ENCODE measurements at places on chromosomes 4 and X.
A peak's percentile ranks its signal among the peaks of the same experiment; 100 is the strongest.

GRCh38 chrX:22481436-22481835, 208.7 kb downstream of the CBLL2 start:
- no peak for DNase-seq

GRCh38 chr4:140680686-140681085, 75.5 kb downstream of the TBC1D9 start:
- no peak for DNase-seq

- DNase-seq, result no peak
Measured at GRCh38 chrX:153375571-153375970, 25.6 kb downstream of the PNMA6E start.

DNA sequence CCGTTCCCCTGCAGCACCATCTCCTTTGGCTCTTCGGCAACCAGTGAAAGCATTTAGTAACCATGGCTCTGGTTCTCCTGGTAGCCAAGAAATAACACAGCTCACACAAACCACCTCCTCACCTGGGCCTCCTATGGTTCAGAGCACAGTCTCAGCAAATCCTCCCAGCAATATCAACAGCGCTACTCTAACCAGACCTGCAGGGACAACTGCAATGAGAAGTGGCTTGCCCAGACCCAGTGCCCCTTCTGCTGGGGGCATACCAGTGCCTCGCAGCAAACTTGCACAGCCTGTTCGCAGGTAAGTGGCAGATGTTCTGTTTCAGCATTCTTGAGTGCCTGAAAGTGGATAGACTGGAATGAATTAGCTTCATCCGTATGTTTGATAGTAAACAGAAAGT, 63.0 kb upstream of the SLC10A4 start:
- DNase-seq, result no peak

- no peak for DNase-seq
Measured at GRCh38 chrX:68920561-68920960, 91.7 kb downstream of the EFNB1 start.

DNA sequence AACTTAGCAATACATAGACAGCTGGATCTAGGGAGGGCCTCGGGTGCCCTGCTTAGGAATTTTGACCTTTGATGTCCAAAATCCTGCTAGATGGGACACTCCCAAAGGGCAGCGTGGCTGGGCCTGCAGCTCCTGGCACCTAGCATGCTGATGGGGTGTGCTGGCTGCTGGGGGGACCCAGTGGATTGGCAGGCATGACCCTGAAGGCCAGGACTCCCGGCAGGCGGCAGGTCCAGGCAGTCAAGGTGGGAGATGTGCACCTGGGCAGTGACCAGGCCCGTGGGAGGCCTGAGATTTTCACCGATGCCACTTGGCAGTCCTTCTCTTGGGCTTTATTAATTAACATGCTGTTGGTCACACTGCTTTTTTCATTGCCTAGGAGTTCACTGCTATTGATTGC, 84.3 kb downstream of the PSAPL1 start:
- no peak for DNase-seq

DNA sequence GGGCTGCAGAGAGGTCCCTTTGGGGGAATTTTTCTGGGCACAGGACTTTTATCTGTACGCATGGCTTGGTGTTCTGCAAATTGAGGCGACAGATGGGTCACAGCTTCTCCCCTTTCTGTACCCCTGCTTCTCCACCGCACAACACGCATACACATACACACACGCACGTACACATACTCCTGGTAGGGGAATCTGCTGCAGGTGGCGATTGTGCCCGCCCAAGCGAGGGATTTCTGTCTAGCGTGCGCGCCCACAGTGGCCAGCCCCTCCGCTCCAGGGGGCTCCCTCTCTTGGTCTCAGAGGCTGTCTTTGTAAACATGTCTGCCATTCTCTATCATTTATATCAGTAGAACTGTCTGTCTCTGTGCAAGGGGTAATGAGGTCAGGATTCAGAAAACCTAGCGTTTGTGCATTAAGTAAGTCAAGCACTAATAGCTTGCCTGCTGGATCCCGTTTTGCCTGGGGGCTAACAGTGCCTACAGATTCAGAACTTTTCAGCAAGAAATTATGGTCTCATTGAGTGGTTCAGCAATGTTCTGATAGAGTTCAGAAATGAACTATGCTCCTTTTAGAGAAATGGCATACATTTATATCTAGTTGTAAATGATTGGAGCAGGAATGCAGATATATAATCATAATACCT, 2.2 kb downstream of the GRID2 start:
- peak; percentile 5 for DNase-seq

DNA sequence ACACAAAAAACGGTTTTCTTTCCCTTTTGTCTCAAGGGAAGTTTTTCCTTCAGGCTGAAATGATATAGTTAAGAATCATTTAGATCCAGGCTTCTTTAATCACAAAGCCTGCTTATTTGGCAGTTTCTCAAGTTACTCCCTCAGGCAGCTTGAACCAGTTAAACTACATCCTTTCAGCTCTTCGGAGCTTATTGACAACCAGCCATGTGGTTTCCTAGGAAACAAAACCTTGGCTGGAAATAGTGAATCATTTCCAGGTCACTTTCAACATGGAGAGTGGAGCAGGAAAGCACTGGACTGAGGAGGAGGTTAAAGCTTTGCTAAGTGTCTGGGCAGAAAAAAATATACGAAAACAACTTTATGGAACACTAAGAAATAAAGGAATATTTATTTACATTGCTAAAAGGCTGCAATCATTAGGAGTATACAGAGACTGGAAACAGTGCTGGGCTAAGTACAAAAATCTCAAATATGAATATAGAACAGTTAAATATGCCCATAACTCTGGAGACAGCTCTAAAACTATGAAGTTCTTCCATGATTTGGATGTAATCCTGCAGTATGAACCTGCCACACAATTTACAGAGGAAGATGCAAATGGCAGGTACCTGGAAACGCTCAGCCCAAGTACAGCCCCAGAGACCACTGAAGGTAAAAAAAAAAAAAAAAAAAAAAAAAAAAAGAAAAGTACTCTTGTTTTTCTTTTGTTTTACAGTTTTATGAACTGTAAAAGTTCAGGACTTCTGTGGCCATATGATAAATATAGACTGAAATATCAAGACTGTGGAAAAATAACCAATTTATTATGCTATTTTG, 23.2 kb upstream of the AASDH start:
- peak; percentile 70 for DNase-seq

GRCh38 chrX:2463973-2464676, 36.7 kb downstream of the DHRSX start:
- DNase-seq, result no peak

DNA sequence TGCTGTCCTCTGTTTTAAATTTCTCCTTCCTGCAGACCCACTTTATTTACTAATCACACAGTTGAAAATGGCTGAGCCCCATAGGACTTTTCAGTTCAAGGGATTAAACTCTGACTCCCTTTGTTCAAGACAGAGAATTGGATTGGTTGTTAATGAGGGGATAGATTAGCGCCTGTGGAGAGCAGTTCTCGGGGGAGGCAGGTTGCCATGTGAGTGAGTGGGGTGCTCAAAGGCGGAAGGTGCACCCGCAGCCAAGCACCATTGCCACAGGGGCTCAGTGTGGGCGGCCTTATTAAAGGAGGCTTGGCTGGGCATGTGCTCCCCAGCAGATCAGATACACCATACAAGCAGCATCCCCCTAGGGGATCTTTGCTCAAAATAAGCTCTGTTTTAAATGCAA, 7.9 kb upstream of the CBR4 start:
- DNase-seq, result no peak

DNA sequence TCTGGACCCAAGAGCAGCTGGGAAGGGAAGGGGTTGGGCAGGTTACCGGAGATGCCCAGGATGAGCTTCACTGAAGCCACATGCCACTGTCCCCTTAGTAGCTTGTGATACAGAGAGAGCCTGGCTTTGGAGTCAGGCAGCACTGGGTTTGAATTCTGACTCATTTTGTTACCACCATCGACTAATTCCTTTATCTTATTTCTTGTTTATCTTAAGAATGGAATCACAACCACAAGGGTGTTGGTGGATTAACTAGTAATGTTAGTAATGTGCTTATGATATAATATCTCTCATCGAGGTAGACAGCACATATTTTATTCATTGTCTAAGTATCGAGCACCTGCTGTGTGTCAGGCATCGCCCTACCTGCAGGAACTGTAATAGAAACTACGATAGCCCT, 17.7 kb upstream of the STX18 start:
- DNase-seq, result no peak

GRCh38 chrX:55088795-55089489, at the start of gene PAGE2:
Gene PAGE2, plus strand, starts transcription at chrX:55089018. Its CDS starts 1,003 bp downstream, at chrX:55090021.
- no peak for DNase-seq

DNA sequence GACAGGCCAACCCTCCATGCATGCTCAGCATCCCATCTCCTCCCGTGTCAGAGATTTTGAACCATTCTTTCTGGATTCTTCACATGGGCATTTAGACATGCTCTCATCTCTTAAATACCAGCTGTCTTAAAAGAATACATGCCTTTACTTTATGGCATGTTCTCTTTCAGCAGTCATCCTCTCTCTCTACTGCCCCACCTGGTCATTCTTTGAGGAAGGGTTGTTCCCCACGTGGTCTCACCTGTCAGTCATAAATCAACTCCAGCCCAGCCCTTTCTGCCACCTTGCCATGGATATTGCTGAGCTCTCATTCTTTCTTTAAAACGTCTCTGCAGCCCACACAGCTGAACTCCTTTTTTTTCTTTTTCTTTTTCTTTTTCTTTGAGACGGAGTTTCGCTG, 111.3 kb downstream of the ARHGAP10 start:
- DNase-seq, result no peak

- no peak for DNase-seq
Measured at GRCh38 chr4:105894660-105895582, at the start of gene NPNT. Gene NPNT, plus strand, starts transcription at chr4:105895471. Its CDS starts 182 bp downstream, at chr4:105895653.

DNA sequence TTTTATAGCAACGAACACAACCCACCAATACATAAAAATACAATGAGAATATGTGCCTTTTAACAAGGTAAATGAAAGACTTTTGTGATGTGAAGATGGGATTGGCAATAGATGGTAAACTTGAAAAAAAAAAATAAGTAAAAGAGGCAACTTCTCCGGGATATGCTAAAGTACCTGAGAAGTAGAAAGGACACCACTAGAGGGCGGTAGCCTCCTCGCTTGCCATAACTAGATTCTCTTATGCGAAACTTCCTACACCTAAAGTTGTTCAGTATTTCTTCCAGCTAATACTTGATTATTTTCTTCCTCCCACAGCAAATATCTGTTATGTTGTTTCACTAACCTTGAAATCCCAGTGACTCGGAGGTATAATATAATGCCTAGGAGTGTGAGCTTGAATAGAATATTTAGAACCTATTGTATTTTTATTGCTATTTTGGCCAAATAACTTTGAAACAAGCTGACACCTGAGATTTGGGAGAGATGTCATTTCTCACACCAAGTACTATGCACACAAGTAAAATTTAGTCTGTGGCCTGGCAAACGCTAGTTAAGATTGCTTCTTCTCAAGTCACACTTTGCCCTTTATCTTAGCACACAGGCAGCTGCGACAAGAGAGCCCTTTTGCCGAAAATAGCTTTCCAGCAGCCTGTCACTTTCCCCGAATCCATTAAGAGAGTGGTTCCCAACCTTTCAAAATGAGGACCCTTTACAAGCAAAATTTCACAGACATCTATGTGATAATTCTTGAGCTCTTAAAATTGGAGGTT, 44.9 kb upstream of the PDLIM5 start:
- DNase-seq, result peak; percentile 9

- DNase-seq, result no peak
Measured at GRCh38 chr4:145278341-145279121, 98.1 kb upstream of the OTUD4 start.

GRCh38 chrX:70336767-70337166, 46.9 kb downstream of the KIF4A start:
- no peak for DNase-seq

DNA sequence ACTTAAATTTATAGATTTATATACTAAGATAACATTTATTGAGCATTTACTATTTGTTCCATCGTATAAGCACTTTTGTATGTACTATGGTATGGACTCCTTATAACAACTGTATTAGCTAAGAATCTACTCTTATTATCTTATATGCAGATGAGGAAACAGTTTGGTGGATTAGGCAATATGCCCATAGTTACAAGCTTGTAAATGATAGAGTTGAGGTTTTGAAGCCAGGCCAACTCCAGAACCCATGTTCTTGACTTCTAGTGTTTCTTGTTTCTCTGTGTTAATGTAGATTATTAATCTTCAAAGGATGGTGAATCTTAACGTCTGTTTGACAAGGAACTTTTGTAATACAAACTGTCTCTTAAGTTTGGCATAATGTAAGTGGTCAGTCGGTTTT, 71.3 kb downstream of the STIM2 start:
- no peak for DNase-seq

DNA sequence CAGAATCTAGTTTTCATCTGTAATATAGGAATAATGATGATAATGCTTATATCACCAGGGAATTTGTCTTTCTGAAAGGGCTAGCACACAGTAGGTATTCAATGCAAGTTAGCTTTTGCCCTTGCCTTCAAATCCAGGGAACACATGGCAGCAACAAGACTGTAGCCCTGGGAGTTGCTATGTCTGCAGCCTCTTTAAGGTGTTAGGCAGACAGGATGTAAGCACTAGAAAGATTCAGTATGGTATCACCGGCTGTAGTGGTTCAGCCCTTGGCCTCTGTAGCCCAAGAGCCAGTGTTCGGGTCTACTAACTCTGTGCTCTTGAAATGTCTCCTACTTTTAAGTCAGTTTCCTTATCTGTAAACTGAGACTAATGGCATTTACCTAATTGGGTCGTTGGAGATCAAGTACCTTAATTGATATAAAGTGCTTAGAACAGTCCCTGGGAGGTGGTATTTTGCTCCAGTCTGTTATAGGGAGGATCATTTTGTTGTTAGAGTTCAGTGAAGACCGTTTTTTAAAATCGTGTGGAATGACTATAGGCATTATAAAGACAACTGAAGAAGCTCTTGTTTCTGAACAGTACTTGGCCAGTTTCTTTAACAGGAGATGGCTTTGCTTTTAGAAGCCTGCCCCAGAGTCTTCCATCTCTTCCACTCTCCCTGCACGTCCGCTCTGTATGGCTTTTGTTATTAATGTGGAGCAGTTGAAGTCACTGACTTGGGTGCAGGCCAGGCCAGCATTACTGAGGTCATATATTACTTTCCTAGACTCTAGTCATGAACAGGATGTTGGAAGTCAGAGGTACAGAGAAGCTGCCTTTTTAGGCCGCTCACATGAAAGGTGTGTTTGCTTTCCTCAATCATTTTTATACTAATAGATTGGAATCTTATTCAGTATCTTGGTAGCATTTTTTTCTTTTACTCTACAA, 44.8 kb downstream of the GAB1 start:
- DNase-seq, result peak; percentile 47

- DNase-seq, result peak; percentile 25
Measured at GRCh38 chr4:51885363-51885762, 42.4 kb downstream of the DCUN1D4 start.

DNA sequence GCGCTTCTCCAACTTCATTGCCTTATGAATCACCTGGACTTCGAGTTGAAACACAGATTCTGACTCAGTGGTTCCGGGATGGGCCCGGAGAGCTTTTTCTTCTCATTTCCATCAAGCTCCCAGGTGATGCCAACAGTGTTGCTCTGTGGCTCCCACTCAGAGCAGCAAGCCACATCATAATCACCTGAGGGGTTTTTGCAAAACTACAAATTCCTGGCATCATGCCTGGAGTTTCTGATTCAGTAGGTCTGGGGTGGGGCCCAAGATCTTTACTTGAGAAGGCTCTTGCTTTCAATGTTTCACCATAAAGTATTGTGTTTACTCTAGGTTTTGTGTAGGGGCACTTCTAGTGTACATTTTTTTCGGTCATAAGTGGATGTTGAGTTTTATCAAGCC, 7.0 kb downstream of the MTM1 start:
- DNase-seq, result no peak

- no peak for DNase-seq
Measured at GRCh38 chr4:26175006-26175786, 145.6 kb upstream of the RBPJ start.

- no peak for DNase-seq
Measured at GRCh38 chr4:185079271-185079905, 61.1 kb downstream of the HELT start.

Measured in hepatic stellate cell (primary cell).